ENCODE measurements at places on chromosomes 6 and 20.

- DNase-seq: no peak
Measured at GRCh38 chr6:14707971-14708465, 537.9 kb upstream of the JARID2 start.

DNA sequence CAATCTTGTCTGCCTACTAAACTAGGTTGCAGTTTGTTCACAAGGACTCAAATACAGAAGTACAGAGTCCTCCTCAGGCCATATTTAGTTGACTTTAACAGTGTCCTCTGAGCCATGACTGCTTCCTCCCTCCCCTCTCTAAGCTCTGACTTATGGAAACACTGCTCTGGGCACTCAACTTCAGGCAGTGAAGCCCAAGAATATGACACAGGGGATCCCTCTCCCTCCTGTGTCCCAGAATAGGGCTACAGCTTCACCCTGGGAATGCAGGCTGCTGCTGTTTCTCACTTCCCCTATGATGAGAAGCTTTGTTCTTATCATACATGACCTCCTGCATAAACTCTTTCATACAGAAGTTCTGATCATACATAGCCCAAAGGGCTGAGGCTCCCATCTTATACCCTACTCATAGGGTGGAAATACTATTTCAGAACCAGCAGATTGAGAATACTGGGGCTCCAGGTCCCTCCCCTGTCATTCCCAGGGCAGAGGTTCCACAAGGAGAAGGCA, 97.3 kb upstream of the UST start:
- no peak for DNase-seq

- DNase-seq: no peak
Measured at GRCh38 chr6:36671687-36672375, 6.7 kb upstream of the CDKN1A start.

DNA sequence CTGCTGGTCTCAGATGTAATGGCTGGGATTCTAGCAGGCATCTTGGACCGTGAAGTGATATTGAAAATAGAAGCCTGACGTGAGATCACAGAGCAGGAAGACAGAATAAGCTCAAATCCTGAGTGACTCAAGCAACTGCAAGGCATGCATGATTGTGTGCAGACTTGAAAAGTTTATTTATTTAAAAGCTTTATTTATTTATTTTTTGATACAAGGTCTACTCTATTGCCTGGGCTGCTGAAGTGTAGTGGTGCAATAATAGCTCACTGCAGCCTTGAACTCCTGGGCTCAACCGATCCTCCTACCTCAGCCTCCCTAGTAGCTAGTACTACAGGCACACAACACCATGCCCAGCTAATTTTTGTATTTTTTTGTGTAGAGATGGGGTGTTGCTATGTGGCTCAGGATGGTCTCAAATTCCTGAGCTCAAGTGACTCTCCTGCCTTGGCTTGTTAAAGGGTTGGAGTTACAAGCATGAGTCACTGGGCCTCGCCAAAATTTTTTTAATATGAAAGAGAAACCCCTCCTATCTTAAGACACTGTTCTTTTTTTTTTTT, 40.1 kb upstream of the RNF144B start:
- no peak for DNase-seq

GRCh38 chr20:7505152-7505834, 435.0 kb downstream of the HAO1 start:
- no peak for DNase-seq

DNA sequence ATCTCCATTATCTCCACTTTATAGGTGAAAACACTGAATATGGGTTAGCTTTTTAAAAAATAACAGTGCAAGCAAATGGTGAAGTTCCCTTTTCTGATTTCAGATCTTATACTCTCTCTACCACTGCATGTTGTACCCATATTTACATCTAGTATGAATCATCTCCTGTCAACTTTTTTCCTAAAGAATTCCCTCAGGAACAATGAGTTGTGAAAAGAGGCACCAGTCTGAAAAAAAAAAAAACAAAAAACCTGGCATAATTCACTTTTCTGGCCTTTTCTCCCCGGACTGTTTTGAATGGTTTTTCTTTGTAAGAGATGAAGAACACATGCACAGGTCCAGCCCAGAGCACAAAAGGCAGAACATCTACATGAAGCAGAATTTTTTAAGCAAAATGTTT, 596.0 kb downstream of the COL12A1 start:
- no peak for DNase-seq

DNA sequence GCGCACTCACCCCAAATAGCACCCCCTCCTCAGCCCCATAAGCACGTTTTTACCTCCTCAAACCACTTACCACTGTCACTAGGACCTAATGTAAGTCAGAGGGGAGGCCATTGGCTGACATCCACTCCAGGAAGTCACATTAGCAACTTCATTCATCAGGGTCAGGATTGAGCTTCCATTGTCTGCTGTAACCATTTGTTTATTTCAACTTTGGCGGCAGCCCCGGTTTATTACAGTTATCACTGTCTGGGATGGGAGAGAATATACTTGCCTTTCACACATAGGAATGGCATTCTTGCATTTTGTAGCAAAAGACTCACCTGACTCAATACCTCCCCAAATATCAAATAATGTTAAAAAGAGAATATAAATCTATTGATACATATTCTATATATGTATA, 38.3 kb downstream of the MAFB start:
- DNase-seq: no peak

DNA sequence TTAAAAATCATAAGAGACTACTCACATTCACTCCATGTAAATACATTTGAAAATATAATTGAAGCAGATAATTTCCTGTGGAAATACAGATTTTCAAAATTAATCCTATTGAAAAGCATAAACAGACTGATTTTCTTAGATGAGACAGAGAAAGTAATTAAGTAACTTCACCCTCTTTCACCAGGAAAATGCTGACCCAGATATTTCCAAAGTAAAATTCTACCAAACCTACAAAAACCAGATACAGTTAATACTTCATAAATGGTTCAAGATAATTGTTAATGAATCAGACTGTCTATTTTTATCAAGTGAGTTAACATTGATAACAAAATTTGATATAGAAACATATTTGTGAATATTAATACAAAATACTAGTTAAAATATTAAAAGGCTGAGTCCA, 233.5 kb upstream of the KHDRBS2 start:
- DNase-seq: no peak

DNA sequence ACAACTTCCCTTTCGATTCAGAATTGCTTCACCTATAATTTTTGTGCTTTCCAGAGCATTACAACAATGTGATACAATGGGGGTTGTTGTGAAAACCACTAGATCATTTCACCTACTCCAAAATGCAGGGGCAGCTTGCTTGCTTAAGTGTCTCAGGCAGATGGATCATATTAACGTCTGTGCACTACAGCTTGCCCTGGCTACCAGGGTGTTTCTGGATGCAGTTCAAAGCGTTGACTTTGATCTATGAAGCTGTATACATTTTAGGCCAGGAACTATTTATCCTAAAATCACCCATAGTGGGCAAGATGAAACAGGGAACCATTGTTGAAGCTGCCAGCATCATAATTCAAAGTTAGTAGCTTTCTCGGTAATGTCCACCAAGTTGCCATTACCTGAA, 339.5 kb upstream of the HSF2 start:
- no peak for DNase-seq

GRCh38 chr6:154169193-154169847, 130.3 kb downstream of the OPRM1 start:
- no peak for DNase-seq

- DNase-seq: no peak
Measured at GRCh38 chr6:130420911-130421310, 55.1 kb downstream of the TMEM200A start.

DNA sequence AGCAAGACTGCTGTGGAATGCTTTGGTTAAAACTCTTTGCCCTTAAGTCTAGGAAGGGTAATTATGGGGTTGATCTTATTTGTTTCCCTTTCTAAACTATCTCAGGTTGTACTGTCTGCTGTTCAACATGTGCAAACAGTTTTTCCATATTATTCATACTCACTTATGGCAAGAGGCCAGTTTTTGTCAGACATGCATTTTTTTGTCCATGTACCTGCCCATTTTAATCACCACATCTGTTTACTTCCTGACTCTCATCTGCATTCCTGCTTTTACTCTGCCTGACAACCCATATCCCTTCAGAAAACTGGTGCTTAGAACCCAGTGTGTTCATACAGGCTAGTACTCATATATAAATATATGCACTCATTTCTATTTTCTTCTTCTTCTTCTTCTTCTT, 80.3 kb downstream of the LPA start:
- DNase-seq: no peak

DNA sequence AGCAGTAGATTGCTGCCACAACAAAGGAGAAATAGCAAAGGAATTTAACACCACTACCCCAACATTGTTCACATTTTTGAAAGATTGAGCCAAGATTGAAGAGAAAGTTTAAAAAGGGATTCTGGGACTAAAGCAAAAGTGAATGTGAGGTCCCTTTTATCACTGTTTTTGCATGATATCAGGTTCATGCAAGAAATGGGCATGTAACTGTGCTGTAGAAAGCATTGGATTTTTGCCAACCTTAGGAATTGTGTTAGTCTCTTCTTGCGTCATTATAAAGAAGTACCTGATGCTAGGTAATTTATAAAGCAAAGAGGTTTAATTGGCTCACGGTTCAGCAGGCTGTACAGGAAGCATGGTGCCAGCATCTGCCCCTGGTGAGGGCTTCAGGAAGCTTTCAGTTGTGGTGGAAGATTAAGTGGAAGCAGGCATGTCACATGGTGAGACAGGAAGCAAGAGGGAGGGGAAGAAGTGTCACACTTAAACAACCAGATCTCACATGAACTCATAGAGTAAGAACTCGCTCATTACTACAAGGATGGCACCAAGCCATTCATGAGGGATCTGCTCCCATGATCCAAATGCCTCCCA, 4.6 kb upstream of the GJB7 start:
- no peak for DNase-seq

DNA sequence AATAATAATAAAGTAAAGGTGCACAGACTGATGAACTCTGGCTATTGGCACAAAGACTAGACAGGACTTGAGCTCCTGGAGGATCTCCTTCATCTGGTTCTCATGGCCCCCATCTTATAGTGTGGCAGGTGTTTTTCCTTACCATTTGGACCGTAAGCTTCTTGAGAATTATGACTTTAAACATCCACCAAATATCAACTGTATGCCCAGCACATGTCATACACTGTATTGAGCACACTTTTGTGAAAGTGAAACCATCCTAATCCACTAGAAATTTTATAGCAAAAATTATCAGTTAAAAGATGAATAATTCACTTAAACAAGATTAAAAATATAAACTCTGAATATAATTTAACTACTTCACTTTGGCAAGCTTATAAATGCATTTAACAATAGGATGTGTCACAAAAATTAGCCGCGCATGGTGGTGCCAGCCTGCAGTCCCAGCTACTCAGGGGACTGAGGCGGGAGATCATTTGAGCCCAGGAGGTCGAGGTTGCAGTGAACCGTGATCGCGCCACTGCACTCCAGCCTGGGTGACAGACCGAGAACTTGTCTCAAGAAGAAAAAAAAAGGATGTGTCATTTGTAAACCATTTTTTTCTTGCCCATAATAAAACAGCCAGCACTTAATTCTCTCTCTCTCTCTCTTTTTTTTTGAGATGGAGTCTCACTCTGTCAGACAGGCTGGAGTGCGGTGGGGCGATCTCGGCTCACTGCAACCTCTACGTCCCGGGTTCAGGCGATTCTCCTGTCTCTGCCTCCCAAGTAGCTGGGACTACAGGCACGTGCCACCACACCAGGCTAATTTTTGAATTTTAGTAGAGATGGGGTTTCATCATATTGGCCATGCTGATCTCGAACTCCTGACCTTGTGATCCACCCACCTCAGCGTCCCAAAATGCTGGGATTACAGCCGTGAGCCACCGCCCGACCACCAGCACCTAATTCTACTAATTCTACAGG, 9.1 kb downstream of the HIVEP2 start:
- DNase-seq: no peak

DNA sequence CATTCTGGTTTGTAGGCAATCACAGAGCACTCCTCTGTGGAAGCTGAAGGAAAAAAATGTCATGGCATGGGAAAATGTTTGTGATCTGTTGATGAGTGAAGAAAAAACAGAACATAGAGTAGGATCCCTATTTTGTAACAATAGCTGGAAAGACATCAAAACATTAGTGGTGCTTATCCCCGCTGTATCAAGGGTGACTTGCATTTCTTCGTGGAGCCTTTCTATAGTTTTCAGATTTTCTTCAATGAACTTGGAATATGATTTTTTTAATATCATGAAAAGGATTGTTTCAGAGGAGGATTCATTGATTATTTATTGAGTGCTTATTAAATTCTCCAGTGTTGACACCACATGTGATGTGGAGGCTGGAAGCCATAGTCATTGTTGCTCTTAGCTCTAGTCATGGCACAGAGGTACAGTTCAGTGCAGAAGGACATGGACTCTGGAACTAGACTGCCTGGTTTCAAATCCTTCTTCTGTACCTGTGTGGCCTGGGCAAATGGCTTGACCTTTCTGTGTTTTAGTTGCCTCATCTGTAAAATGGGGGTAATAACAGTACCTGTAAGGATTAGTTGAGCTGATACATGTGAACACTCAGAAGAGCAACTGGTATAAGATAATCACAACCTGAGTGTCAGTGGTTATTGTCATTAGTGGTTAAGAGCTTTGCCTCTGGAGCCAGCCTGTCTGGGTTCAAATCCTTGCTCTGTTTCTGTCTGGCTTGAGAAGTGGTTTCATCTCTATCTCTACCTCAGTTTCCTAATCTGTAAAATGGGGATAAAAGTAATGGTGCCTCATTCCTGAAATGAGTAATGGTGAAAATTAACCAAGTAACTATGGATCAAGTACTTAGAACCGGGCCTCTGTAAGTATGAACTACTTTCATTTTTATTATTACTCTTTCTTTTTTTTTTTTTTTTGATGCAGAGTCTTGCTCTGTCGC, 14.7 kb upstream of the CDKN1A start:
- DNase-seq: no peak

- no peak for DNase-seq
Measured at GRCh38 chr6:158158123-158158522, 9.9 kb downstream of the SERAC1 start.

- DNase-seq: no peak
Measured at GRCh38 chr6:135173989-135174484, 7.1 kb upstream of the MYB start.

DNA sequence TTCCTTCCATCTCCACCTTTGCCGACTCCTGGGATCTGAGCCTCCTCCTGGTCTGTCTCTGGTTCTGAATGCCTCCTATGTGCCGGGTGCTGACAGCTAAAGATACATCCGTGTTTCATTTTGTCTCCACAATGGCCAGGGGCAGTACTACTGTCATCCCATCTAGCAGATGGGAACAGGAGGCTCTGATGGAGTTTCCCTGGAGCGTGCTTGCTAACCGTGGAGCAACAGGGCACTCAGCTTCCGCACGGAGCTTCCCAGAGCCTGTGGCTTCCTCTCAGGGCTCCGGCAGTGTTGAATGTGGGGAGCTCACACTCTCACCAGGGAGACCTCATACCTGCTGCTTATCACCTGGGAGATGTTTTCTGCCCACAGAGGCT, 11.9 kb upstream of the NPBWR2 start:
- DNase-seq: no peak

- no peak for DNase-seq
Measured at GRCh38 chr6:53982366-53983050, 128.7 kb upstream of the MLIP start.

GRCh38 chr6:154314084-154314483, 42.5 kb downstream of the IPCEF1 start:
- no peak for DNase-seq

All from activated T-helper 1 cell treated with anti-CD3 and anti-CD28 coated beads, Interleukin-2, amount 50 U/mL, for 16 hours (primary cell).